Glomerular endothelial cell (primary cell): ENCODE measurements at places on chromosomes 11 and 22. TPM values are rescaled to one million over a fixed set of nuclear protein-coding genes. Genes with fewer than 3 reads are reported as not detected.

C11orf42 gene
- not detected in 2 replicates for total RNA-seq

FAM180B gene
- total RNA-seq: not detected in 2 replicates

CEND1 gene
- total RNA-seq: 0.58 and 0.78 TPM in 2 replicates

SCN4B gene
- total RNA-seq: 0.23 and 0.92 TPM in 2 replicates

MOGAT2 gene
- not detected in 2 replicates for total RNA-seq

GRIK4 gene
- total RNA-seq: 0.06 and 0.10 TPM in 2 replicates

DNAJB7 gene
- total RNA-seq: not detected in 2 replicates

CAPN5 gene
- total RNA-seq: 7.1 and 8.8 TPM in 2 replicates

MMP1 gene
- 2,602 and 5,796 TPM in 2 replicates for total RNA-seq

AP2A2 gene
- total RNA-seq: 93.7 and 129 TPM in 2 replicates

KCNA4 gene
- total RNA-seq: not detected in 2 replicates

NFAM1 gene
- total RNA-seq: not detected in 2 replicates

B3GAT3 gene
- total RNA-seq: 38.3 and 42.5 TPM in 2 replicates

KRTAP5-2 gene
- total RNA-seq: not detected in 2 replicates

FAT3 gene
- 0.97 and 3.3 TPM in 2 replicates for total RNA-seq

RFPL2 gene
- not detected in 2 replicates for total RNA-seq

CALCA gene
- total RNA-seq: not detected in 2 replicates
